ENCODE measurements at places on chromosomes 3 and 15.
A peak's percentile ranks its signal among the peaks of the same experiment; 100 is the strongest.

DNA sequence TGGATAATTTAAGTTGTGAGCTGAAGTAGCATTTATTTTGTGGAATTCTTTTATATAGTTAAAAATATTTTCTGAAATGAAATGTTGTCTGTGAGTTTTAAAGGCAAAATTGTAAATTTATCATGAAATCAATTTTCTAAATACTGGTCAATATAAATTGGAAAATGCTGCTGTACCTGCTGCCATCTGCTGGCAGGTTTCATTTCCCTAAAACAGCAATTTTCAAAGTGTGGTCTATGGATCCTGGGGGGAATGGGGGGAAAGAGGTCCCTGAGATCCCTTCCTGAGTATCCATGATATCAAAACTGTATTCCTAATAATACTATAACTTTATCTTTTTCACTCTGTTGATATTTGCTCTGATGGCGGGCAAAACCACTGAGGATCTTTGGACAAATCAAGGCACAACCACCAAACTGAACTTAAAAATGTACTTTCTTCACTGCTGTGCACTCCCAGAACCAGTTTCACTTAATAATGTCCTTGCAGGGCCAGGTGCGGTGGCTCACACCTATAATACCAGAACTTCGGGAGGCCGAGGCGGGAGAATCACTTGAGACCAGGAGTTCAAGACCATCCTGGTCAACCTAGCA lies 17.2 kb upstream of the CCR4 start:
- no peak for DNase-seq

- no peak for DNase-seq
Measured at GRCh38 chr3:58104712-58105111, 96.5 kb downstream of the FLNB start.

DNA sequence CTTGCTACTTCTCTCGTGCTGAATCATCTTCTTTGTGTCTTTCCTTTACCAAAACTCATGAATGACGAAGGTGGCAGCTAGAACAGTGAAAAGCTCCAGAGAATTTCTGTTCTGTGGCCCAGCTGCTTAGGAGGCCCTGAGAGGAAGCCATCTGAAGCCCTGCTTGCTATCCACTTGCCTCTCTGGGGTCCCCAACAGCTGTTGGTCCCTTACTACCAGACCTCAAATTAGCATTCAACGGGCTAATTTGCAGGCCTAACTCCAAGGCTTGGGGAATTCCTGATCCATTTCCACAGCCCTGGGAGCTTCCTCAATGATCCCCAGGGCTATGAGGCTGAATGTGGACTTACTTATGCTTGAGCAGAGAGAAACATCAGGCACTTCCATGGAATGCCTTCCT lies 37.5 kb upstream of the FSTL1 start:
- DNase-seq, result no peak

DNA sequence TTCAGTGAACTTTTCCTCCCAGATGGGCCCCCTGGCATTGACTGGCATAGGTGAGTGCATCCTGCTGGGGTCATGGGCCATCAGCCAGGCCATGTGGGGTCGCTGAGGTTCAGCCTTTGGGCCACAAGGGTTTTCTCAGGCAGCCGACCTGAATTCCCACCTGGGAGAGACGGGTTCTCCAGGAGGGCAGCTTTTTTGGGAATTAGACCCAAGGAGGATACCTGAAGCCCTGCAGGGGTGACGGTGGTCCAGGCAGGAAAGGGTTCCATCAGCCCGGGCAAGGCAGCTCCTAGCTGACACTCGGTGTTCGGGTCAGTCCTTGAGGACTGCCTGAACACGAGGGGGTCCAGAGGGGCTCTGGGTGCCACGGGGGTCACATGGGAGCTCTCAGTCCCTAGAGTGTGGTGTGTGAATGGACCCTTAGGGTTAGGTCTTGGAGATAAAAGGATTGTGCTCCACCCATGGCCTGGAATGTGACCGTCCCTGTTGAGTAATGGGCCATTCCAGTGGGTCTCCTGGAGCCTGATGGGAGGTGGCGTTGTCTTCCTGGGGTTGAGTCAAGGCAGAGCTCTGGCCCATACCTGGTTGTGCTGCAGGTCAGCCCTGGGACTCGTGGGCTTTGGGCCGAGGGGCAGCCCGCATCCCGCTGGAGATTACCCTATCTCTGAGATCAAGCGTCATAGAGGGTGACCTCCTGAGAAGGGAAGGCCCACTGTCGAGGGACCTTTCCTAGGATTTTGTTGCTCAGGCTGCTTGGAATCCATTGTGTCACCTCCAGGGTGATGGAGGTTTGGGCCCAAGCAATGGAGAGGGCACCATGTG lies 192.8 kb downstream of the UBE3A start:
- DNase-seq, result no peak

GRCh38 chr3:86990012-86990733 lies 776 bp downstream of the VGLL3 start:
- DNase-seq, result no peak

DNA sequence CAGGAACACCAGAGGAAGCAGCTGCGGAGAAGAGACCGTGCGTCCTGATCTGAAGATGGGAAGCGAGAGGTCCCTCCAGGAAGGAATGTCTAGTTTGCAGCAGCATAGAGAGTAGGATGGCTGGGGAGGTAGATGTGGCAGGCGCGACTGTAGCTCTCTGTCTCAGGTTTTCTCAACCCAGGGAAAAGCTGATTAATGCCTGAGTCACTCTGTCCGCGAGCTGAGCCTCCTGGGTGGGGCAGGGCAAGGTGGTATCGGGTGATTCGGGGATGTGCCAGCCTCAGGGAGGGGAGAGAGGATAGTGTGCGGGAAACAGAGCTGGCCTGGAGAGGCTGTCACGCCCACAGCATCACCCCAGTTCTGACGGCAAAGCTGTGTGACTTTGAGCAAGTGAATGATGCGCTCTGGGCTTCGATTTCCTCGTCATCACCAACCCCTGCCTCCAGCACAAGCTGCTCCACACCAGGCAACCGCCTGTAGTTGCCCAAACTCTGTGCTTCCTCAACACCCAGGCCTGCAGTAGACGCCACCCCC lies 28.4 kb downstream of the CPN2 start:
- DNase-seq, result no peak

DNA sequence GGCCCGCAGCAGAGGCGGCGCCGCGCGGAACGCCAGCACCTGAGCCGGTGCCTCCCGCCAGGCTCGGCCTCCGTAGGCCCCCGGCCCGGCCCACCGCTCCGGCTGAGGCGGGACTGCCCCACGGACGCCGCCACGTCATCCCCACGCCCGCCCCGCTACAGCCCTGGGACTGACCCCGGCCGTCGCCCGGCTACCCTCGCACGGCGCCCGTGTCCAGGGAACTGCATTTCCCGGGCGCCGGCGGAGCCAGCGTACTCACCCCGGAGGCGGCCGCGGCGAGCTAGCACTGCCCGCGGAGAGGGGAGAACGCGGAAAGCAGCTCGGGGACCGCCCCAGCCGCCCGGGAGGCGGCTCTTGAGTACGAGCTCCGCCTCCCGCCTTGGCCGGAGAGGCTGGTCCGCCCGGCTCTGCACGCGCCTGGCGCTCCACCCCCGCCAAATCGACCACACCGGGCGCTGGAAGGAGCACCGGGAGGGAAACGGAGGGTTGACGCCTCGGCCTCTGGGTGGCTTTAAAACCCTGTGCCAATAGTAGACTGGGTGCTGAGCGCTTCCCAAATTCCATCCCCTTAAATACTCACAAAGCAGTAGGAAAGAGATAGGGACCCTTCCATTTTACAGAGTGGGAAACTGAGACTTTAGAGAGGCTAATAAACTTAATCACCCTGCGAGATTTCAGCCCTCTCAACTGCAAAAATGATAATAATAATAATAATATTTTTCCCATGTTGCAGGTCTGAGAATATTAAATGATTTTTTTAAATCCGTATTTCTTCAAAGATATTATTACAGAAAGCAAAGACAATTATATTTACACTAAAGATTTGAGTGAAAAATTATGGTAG lies at the start of gene B4GALT4:
B4GALT4 (minus strand) TSS at position 288 of the 844 bp plus-strand sequence. CDS start 10,779 bp downstream, outside the sequence.
- peak; percentile 80 for DNase-seq

- DNase-seq, result no peak
Measured at GRCh38 chr3:177960014-177960413, 576.2 kb upstream of the KCNMB2 start.

DNA sequence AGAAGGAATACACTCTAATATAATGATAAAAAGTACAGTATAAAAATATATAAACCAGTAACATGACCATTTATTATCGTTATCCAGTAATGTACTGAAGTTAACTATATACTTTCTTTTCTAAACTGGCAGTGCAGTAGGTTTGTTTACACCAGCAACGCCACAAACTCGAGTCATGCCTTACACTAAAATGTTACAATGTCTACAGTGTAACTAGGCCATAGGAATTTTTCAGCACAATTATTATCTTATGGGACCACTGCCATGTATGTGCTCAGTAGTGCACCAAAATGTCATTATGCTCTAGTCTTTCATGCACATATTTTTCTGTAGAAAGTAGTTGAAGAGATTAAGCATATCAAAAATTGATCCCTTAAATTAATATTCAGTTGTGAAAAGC lies 609.8 kb upstream of the BCHE start:
- no peak for DNase-seq

- no peak for DNase-seq
Measured at GRCh38 chr3:138222131-138222941, 35.2 kb downstream of the ARMC8 start.

DNA sequence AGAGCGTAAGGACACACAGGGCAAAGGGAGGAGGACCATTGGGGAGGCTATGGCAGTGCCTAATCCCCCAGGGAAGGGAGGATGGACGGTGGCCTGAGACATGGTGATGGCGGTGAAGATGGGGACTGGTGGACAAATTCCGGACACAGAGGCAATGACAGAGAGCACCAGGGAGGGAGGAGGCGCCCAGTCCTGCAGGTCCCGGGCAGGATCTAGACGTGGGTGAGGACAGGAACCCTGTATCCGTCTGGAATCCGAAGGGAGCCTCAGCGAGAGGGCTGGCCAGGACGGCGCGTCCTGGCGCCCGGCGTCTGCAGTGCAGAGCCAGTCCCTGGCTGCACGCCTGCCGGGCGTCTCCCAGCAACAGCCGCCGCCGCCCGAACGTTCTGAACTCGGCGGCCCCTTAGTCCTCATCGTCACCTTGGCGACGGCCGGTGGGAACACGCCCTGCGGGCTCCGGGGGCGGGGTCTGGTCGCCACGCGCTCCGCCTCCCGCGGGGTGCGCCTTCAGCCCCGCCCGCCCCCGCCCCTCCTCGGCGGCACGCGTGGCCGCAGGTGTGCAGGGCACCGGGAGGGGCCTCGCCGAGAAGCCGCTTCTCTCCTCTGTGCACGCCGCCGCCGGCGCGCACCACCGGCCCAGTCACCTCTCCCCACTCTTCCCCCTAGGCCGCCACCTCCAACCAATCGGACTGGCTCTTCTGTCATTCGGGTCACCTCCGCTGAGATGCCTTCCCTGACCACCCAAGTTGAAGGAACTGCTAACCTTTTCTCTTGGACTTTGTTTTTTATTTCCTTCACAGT lies 11.6 kb downstream of the XIRP1 start:
- no peak for DNase-seq

GRCh38 chr3:132196113-132196512 lies 121.1 kb upstream of the ACP3 start:
- no peak for DNase-seq

GRCh38 chr15:96337365-96338023 lies 7.0 kb downstream of the NR2F2 start:
- no peak for DNase-seq

DNA sequence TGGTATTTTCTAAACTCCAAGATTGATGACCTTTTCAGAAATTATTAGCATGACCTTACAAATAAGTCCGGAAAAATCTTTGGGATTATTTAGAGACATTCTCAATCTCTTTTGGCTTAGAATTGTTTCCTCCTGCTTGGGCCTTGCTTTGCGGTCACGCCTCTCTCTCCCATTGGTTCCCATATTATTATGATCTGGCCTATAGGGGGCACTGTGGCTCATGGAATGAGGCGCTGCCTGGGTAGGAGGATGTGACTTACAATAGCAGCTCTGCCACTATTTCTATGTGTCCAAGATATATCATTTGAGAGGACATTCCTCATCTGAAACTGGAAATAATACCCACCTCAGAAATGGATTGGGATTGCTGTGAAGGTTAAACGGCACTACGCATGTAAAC lies 464.9 kb downstream of the MFSD1 start:
- no peak for DNase-seq

GRCh38 chr3:133277813-133278212 lies 122.0 kb upstream of the BFSP2 start:
- no peak for DNase-seq

- DNase-seq, result no peak
Measured at GRCh38 chr3:114216186-114216970, 21.0 kb downstream of the ZNF80 start.

- no peak for DNase-seq
Measured at GRCh38 chr3:144097163-144097562, 125.5 kb downstream of the DIPK2A start.

DNA sequence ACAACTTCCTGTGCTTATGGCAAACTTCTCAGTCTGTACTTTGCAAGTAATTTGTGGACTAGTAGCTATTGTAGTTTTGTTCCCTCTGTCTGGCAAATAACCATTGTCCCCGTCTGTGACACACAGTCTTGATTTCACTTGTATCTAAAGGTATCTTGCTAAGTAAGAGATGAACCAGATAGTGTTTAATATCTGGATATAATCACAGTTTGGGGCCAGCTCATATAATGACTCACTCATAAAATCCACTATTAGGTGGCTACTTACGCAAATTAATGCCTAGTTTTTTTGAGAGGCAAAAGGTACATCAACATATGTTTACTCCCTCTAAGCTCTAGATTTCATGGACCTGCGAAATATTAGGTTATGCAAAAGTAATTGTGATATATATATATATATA lies 30.4 kb downstream of the VGLL3 start:
- no peak for DNase-seq

DNA sequence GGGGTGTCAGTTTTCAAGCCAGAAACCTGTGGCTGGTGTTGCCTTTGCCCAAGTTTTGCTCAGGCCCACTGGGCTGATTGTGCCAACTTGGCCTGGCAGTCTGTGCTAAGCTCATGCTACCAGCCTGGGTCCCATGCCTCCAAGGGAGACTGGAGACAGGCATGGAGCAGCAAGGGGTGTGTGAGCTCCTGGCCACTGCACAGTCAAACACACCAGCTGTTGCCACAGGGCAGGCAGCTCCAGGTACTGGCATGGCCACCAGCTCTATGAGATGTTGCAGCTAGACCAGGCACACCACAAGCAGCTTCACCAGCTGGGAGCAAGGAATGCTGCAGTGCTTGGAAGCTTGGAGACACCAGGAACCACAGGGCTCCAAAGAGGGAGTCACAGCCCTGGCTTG lies 638.8 kb downstream of the PLOD2 start:
- DNase-seq, result no peak
